Fibroblast of skin of right quadriceps (primary cell): ENCODE measurements at places on chromosomes 4 and X.

DNA sequence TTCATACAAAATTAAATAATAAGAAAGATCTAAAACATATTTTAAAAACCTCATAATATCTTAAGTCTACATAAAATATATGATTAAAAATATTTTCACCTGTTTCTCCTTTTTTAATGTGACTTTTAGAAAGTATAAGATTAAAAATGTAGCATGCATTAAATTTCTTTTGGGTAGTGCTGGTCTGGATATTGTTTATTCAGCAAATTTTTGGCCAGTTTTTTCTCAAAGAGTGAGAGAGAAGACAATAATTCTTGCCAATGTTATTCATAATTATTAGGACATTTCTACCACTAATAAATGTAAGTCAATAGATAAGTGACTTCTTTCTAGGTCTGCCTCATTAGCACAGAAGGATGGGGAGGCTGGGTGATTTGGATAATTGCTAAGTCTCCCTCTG, 14.1 kb downstream of the MAGEB1 start:
- DNase-seq: no peak

DNA sequence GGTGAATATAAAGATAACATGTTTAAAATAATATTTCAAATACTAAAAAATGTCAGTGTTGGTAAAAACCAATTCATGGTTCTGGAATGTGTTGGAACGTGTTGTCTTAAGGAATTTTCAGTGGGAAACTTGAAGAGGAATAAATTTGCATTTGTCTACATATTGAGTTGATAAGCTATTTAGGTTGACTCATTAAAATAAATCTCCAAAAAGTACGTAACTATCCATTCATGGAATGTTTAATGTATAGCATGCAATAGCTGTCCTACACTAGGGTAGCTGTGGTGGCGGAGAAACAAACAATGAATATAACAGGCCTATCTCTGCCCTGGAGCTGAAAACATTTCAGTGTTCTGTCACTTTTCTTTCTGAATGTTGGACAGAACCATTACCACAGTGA, 20.3 kb downstream of the SHISA3 start:
- peak; percentile 79 for DNase-seq

GRCh38 chr4:142353149-142353738, 492.9 kb downstream of the INPP4B start:
- DNase-seq: peak; percentile 73

- DNase-seq: no peak
These were observed 1.3 kb downstream of the ERAS start for GRCh38 chrX:48827654-48827968.

DNA sequence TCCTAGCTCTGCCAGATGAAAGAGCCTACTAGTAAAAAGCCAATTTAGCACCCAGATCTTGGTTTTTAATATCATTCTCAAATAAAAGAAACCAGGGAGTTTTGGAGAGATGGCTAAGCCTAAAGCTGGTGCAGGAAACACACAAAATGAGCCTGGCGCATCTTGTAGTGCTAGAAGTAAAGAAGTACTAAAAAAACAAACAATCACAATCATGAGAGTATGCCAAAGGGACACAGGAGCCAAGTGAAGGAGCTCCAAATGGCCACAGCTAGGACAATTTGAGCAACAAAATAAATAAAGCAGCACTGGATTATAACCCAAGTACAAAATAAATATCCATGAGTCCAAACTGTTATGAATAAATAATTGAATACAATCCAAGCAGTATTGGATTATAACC, 37.8 kb upstream of the HCCS start:
- no peak for DNase-seq

DNA sequence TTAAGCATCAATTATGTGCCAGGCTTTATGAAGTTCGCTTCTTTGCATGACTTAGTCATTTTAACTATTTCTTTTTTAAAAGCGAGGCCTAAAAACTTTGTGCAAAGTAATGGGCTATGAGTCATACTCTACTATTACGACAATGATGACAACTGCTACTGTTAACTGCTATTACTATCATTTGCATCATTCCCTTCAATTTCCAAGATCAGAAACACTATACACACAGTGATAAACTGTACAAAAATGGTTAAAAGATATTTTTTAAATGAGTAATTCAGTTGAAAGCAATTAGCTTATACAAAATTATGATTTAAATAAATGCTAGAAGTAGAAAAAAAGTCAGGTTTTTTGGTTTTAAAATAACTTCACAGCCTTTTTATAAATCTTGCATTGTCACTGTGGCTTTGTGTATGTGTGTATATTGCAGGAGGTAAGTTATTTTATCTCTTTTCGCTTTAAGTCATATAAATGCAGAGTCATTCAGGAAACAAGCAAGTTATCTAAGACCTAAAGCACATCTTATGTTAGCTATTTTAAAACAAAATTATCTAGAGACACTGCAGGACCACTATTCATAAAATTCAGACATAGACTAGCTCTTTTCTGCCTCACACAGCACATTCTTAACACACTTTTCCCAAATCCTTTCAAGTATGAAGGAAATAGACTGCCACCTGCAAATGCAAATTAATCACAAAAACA, 18.5 kb upstream of the CXCL3 start:
- peak; percentile 92 for DNase-seq

- DNase-seq: no peak
These were observed 14.2 kb upstream of the SPATA4 start for GRCh38 chr4:176209535-176209934.

DNA sequence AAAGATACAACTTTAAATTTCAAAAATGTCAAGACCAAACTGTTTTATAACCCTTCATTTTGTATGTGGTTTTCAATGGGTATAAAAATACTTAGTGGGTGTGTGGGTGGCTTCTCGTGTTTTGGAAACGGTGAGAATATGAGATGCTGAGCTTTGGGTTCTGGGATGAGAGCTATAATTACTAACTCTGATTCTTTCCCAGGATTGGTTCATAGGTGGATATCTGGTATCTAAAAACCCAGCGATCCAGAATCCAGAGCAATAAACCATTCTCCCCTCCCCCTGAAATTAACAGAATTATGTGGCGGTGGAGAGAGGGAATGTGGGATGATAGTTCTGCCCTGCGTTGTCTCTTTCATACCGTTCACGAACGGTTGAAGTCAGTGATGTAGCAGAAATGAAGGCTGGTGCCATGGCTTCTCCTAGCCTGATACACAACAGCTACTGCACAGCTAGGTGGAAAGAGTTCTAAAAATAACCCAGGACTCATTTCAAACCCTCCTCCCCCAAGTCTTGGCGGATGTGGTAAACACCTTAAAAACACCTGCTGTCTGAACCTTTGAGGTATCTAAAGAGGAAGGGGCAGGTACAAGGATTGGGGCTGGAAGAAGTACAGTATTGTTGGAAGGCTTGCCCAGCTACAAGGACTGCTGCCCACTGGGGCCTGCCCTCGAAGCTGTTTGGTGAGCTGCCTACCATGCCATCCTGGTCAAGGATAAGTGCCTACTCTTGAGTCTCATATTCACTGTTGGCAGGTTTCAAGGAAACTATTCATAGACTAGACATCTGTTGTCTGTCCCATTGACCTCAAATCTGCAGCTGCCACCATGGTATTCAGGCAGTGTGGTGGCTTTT, 44.5 kb downstream of the SEPTIN11 start:
- no peak for DNase-seq

DNA sequence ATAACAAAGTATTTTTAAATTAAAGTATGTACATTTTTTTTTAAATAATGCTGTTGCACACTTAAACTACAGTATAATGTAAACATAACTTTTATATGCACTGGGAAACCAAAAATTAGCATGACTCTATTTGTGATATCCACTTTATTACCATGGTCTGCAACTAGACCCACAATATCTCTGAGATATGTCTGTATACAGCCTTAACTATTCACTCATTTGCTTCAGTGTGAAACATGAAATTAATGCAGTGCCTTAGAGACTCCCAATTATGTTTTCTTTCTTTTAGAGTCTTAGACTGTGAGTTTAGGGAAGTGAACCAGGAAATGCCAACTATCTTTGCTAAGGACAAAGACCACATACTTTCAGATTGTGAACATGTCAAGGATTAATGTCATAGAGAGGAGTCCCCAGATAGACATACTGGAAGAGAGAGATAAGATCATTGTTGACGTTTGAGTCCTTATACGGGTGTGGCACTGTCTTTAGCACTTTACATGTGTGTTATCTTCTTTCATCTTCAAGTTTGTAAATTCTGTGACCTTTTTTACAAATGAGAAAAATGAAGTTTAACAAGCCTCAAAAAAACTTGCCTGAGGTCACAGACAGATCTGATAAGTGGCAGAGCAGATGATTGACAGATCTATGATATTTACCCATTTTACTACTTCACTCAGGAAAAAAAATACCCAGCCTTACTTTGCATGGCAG, 23.2 kb downstream of the CXorf58 start:
- DNase-seq: no peak

GRCh38 chrX:112961981-112962380, 121.3 kb upstream of the AMOT start:
- DNase-seq: no peak

GRCh38 chr4:139826426-139826825, 160.8 kb downstream of the MGST2 start:
- DNase-seq: no peak

GRCh38 chrX:131778269-131779218, 234.7 kb downstream of the OR13H1 start:
- DNase-seq: no peak

- DNase-seq: no peak
These were observed 897.9 kb upstream of the FTHL17 start for GRCh38 chrX:31969714-31970113.

DNA sequence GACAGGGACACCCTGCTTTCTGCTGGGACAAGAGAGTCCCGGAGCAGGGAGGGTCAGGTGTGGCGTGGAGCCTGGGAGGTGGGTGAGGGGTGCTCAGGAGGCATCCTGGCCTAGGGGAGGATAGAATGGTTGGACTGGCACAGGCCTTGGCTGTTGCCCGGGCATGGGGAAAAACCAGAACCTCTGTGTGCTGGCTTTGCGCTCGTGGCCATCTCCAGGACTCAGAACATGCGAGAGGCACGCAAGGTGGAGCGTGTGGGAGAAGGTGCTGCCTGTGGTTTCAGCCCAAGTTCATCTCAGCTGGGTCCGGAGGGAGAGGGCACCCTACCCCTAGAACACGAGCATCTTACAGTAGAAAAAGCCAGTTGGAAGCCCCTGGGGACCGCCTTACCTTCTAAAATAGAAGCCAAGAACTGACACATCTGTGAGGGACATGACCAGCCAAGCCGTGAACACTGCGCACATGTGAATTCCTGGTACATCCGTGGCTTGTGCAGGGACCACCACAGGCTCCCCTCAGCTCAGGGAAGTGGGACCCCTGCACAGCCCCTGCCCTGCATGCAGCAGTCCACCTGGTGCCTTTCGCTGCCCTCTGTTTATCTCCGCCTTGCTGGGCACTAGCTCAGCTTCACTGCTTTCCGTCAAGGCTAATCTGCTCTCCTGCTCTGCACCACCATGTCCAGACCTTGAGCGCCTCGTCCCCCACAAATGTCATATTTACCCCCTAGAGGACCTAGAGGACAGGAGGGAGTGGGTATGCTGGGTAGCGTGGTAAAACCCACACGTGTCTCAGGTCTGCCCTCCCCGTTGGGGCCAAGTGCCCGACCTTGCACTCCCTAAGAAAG, 13.5 kb downstream of the MSANTD1 start:
- no peak for DNase-seq

DNA sequence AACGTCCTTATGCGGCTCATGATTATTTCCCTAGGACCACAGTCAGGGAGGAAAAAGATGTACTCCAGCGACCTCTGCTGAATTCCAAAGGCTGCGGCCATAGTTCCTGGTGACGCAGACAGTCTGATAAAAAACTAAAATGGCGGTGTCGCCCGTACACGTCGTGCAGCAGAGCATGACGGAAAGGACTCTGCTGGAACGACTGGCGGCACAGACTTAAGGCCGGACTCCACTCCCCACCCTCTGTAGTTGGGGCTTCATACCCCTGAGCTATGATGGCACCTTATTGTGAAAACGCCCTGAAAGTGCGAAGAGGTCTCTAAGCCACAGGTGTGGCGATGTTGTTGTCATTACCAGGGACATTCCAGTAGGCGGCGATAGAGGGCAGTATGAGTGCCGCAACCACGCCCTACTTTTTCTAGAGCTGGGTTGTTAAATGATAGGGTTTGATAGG, 90.0 kb upstream of the EDA2R start:
- DNase-seq: peak; percentile 68

GRCh38 chr4:176540814-176541213, 221.0 kb downstream of the SPCS3 start:
- no peak for DNase-seq

- DNase-seq: no peak
These were observed 82.1 kb downstream of the ALPK1 start for GRCh38 chr4:112379306-112379705.

GRCh38 chrX:40449956-40450706, 130.6 kb upstream of the ATP6AP2 start:
- DNase-seq: no peak

- peak; percentile 13 for DNase-seq
These were observed 957 bp downstream of the TIMM17B start for GRCh38 chrX:48896611-48897011.

- DNase-seq: no peak
These were observed 7.9 kb upstream of the PSAPL1 start for GRCh38 chr4:7442574-7443162.

- peak; percentile 35 for DNase-seq
These were observed 6.7 kb upstream of the HSD17B10 start for GRCh38 chrX:53440621-53441517.

DNA sequence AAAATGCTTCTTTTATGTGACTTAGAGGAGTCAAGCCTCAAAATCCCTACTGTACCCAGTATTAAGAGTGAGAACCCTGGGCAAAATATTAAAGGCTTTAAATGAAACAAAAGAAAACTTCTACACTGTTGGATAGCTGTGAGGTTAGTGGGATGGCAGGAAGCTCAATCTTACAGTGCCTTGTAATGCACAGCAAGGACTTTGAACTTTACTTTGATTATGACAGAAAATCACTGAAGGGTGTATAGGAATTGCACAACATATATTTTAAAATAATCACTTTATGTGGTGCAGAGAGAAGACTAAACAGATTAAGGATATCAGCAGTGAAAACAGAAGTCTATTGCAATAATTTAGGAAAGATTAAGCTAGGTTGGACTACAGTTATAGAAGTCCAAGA, 1333.4 kb downstream of the ADGRL3 start:
- no peak for DNase-seq
